ENCODE measurements at places on chromosomes 7 and 10.

- no peak for DNase-seq
Measured at GRCh38 chr10:964321-964987, 23.8 kb upstream of the GTPBP4 start.

GRCh38 chr7:2120251-2120660 is 112.5 kb downstream of the MAD1L1 start:
- DNase-seq, result no peak

DNA sequence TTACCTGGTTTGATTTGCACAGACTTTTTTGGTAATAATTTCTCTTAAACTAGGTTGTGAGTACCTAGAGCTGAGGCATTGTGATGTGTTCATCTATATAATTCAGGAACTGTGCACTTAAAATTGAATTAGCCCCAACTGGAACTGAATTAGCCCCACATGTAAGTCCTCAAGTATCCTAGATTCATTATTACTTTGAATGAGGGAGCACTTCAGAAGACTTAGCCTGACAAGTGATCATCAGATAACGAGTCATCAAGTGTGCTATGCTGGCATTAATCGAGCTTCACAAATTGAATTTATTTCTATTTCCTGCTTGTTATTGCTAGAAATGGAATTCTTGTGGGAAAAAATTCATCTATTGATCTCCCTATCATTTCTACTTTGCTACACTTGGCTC is 323.4 kb upstream of the SEMA3D start:
- no peak for DNase-seq

DNA sequence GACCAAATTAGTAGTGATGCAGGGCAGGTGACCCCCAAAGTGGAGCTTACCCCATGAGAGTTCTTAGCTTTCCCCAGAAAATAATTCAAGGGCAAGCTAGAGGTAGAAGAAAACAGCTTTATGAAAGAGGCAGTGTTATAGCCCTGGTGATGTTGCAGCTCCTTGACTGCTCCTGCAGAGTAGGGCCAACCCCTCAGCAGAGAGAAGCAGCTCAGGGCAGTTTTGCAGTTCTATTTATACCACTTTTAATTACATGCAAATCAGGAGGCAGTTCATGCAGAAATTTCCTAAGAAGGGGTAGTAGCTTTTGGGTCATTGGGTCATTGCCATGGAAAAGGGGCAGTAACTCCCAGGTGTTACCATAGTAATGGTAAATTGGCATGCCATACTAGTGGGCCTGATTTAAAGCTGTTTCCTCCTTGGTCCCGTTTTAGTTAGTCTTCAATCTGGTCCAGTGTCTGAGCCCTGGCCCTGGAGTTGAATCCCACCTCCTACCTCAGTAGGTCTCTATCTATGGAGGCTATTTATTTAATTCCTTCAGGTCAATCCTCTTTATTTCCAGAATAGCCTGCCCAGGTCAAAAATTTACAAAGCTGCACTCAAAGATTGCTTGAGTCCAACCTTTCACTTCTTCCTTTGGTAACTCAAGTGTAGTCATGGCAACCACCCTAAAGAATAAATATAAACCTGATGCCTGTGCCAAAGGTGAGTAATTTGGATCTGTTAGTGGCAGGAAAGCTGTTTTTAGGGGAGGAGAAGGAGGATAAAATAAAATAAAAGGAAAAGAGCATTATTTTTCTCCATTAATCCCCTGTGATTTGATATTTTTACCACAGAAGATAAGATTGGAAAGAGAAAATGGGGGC is 29.5 kb downstream of the PLXDC2 start:
- DNase-seq, result no peak

- DNase-seq, result no peak
Measured at GRCh38 chr10:28983799-28984198, 305.1 kb upstream of the LYZL1 start.
